NCI-H446 (cell line): ENCODE measurements at places on chromosomes 2 and 18.

DNA sequence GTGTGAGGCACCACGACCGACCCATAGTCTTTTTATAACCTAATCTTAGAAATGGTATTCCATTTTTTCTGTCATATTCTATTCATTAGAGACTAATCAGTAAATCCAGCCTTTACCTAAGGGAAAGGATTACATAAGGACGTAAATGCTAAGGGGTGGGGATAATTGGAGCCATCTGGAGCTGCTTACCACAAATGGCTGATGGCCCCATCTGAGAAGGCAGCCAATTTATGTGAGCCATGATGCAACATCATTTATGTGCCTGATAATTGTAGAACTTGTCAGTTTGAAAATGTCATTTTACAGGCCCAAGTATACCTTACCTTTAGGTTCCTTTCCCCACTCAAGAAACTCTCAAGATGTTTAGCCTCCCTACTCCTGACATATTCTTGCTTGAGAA, 44.0 kb downstream of the ARHGEF33 start:
- DNase-seq: peak; percentile 1

DNA sequence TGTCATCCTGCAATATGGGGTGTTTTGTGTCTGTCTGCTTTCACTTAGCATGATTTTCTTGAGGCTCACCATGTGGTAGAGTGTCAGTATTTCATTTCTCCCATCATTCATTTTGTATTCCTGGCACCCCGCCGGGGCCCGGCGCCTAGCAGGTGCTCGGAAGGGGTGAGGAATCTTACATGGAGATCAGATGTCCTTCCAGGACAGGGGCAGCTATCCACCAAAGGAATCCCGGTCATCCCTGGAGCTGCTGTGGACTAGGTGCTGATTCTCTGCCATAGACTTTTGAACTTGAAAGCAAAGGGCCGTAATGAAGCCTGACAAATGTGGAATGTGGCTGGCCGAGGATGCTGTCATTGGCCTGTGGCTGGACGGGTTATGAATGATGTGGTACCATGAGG, 2.4 kb downstream of the PRELID3A start:
- DNase-seq: no peak

- no peak for DNase-seq
Observed at GRCh38 chr2:14628901-14629300, 3.6 kb upstream of the LRATD1 start.

DNA sequence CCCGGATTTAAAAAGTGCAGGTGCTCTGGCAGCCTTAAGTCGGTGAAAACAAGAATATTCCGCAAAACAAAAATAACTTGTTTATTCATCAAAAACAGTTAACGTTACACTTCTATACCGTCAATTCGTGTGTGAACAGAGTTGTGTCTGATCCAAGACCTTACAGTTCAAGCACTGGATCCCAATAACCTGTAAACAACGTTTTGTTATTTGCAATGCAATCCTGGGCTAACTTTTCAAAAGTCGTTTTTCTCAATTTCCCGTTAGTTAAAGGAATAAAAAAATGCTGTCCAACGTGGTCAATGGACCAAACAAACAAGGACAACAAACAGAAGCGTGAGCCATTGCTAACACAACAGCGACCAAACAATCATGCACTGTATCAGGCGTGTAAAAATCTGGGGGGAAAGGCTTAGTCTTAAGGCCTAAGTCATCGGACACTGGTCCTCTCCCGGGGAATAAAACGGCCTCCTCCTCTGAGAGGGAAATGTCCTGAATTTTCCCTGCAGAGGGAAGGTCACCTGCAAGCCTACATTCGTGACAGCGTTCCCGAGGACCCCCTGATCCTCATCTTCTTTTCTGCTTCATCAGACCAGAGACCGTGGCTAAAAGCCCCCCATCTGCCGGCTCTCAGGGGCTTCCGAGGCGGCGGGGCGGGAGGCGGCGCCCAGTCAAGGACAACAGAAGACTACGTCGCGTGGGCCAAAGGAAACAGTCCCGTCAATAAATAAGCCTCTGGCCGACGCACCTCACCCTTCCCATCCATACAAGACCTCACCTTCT, 490 bp downstream of the NDUFS1 start:
- no peak for DNase-seq

GRCh38 chr2:38835990-38836389, 39.7 kb downstream of the DHX57 start:
- DNase-seq: no peak

DNA sequence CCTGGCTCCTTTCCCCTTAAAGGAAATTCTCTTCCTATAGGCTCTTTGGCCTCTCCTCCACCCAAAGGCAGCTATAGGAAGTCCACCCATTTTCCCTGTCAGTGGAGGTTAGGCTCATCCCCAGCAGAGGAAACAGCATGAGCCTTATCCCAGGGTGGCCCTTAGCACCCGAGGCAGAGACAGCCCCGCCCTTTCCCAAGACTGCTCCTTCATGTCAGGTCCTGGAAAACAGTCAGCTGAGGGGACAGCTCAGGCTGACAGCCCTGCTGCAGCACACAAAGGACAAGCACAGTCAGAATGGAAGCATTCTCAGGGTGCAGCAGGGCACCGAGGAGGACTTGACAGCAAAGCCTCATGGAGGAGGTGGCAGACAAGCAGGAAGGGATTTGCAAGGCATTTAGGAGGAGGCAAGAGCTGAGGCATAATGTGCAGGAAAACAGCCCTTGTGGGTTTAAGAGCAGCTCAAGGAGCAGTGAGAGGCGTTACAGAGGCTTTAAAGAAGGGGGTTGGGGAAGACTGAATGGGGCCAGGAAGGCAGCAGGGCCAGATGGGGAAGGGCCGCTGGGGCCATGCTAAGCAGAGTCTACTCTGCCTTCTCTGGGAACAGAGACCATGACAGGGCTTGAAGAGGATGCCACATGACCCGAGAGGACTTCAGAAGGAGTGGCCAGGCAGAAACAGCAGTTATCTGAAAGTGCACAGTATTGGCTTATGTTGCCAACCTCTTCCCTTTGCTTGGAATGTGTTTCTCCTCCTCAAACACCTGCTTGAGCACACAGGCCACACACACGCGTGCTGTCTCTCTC, 216.6 kb downstream of the SH3BP4 start:
- no peak for DNase-seq

DNA sequence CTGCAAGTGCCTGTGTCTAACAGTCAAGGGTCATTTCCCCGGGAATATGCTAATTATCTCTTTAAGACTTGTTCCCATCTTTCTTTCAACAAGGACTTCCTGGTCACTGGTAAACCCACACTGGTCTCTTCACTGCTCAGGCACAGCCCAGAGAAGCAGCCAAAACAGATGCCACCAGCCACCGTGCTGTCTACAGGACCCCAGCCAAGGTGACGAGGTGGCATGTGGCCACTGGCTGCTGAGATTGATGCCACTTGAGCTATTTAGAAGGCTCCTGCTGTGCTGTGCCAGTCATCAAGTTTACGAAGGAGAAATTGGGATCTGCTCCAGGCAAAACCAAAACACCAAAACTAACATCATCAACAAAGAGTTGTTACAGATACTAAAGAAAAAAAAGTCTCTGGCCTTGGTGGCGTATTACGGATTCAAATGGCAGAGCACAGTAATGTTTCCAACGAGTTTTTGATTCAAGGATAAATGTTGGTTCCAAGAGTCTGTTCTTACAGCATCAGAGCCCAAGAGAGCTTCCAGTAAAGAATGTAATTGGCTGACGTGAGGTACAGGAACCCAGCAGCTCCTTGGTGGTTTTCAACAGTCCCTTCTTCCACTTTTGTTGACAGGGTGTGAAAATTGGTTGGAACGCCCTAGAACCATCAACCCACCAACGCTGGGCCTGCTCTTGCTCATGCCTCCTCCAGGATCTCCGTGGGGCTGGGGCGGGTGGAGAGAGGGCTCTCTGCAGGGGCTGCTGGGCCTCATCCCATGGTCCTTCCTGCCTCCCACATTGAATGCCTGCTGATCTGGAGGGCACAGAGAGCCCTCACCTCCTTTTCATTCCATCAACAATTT, 63.7 kb upstream of the ZCCHC2 start:
- no peak for DNase-seq

- no peak for DNase-seq
Observed at GRCh38 chr2:163213661-163214081, 375.1 kb upstream of the KCNH7 start.

GRCh38 chr18:13878857-13879256, 36.5 kb downstream of the MC2R start:
- no peak for DNase-seq

- peak; percentile 83 for DNase-seq
Observed at GRCh38 chr18:45046228-45046627, 365.5 kb downstream of the SETBP1 start.

DNA sequence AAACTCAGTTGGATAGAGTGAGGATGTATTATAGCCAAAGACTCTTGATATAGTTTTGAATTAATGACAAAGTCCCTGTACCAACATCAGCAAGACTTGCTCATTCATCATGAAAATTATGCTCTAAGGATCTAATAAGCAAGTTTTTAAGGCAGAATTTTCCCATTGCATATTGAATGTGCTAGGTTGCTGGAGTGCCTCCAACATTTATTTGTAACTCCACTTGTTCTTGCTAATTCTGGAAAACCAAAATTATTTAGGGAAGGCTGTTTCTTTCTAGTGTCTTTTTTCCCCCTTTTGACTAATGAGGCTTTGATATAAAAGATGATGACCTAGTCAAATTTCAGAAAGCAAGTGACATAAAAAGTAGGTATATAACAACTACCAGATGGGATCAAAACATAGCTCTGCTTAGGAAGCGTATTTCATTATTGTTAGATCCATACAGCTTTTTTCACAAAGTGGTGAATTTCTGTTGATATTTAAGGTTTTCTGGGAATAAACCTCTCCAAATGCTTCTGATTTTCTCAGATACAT, 7.7 kb downstream of the SLC4A10 start:
- DNase-seq: no peak

GRCh38 chr2:203873921-203874631, 6.5 kb downstream of the CTLA4 start:
- peak; percentile 15 for DNase-seq
